ENCODE measurements at places on chromosomes 2 and 18.

DNA sequence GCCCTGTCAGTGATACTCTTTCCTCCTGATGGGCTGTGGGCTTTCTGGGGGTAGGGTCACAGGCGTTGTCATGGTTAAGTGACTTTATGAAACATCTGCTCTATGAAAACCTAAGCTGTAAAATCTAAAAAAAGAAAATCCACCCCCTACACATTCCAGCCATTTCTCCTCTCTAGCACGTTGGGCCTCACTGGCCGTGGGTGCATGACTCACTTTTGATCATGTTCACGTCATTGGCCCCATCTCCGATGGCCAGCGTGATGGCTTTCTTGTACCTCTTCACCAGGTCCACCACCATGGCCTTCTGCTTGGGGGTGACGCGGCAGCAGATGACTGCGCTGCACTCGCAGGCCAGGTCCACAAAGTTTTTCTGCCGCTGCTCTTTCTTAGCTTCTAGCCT is 39.3 kb upstream of the NARS1 start:
- DNase-seq: no peak

- no peak for DNase-seq
Observed at GRCh38 chr2:232999354-232999753, 13.7 kb downstream of the NGEF start.

- DNase-seq: no peak
Observed at GRCh38 chr18:51578406-51578980, 381.0 kb upstream of the MEX3C start.

DNA sequence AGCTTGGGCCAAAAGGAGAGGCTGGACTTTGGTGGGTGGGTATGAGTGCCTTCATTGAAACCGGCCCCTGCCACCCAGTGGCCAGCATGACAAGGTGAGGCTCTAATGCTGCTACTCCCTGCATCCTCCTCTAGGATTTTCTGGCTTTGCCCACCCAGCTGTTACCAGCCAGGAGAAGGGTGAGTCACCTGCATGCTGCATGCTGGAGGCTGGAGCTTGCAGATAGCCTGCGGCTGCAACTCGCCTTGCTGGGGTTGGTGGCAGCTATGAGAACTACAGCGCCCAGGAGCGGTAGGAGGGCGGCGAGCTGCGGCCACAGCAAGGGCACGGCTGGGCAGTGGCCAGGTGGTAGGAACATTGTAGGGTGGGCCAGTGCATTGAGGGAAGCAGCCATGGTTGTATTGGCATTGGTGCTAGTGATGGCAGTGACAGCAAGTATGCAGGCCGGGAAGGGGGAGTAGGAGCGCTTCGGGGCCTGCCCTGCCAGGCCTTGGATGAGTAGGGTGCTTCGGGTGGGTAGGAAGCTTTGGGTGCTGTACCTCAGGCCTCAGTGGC is 75.4 kb upstream of the SLC35G4 start:
- DNase-seq: no peak

DNA sequence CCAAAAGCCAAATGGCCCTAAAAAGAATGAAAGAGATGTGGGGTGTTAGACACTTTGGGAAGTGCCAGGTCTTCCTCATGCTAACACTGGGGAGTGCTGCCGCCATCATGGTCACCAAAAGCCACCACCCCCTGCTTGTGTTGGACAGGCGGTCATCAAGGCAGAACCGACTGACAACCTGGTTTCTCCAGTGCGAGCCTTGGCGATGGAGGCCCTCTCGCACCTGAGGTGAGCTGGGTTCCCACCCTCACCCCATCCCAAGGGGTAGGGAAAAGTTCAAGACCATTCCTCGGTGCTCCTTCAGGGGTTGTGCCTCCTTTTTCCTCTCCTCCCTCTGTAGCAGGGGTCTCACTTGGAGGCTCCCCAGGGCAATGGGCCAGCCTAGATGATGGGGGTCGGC is 33.6 kb downstream of the MROH2A start:
- DNase-seq: no peak

DNA sequence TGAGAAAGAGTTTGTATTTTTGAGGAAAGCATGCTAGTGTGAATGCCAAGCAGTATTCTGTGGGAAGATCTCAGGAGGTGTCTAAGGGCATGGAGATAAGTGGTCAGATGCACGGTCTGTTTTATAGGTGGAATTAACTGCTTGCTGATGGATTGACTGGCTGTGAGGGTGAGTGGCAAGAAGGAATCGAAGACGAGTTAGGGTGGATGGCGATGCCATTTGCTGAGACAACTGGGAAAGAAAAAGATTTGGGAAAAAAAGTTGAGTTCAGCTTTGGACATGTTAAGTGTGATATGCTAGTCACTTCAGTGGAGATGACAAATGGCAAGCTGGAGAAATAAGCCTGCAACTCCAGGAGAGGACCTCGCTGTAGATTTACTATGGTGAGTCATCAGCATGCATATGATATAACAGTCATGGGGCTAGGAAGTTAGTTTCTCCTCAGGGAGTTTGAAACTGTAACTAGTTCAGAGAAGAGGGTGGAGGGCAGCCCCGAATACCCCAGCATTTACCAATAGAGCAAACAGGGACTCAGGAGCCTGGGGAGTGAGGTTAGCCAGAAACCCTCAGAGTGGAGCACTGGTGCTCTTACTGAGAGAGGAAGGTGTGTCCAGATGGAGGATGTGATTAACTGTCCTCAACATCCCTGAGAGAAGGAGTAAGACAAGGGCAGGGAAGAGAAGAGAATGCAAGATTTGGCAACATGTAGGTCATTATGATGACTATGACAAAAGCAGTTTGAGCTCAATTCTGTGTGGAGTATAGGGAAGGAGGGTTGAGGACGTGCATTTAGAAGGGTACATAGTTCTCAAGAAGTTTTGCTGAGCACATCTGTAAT is 2.0 kb upstream of the HK2 start:
- DNase-seq: peak; percentile 43

DNA sequence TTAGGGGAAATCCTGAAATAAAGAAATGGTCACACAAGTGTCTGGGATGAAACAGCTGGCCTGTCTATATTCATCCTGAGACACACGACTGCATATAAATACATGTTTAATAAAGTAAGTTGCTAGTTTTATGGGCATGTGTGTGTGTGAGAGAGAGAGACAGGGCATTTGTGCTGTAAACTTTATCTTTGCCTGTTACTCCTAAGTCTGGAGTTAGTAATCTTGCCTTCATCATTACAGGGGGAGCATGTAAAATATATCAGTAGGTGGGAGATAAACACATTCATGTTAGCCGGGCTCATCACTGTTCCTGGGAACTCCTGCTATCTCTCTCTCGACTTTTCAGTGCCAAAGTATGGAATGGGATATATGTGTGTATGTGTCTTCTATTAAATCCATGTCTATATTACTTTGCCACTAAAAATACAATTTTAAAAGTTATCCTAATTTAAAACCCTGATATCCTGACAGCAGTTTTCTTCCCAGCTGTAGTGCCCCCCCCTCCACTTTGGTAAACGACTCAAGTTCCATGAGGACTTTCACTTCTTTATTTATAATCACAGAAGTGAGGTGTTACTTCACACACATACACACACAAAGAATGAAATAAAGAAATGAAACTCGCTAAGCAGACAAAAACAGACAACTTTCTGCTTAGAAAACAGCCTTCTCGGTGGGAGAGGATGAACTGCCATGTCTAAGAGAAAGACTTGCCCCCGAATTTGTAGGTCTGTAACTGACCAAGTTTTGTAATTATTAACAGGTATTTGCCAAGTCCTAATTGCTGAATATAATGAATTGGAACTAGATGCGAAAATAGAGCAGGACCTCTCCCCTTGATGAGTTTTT is 947 bp downstream of the ZEB2 start:
- peak; percentile 62 for DNase-seq

- DNase-seq: no peak
Observed at GRCh38 chr2:143262389-143262788, 133.2 kb downstream of the ARHGAP15 start.

- DNase-seq: no peak
Observed at GRCh38 chr2:119184512-119184911, 26.0 kb upstream of the C1QL2 start.

- no peak for DNase-seq
Observed at GRCh38 chr2:226073496-226074160, 674.1 kb downstream of the NYAP2 start.

- peak; percentile 68 for DNase-seq
Observed at GRCh38 chr18:830315-830901, 18.4 kb upstream of the YES1 start.

DNA sequence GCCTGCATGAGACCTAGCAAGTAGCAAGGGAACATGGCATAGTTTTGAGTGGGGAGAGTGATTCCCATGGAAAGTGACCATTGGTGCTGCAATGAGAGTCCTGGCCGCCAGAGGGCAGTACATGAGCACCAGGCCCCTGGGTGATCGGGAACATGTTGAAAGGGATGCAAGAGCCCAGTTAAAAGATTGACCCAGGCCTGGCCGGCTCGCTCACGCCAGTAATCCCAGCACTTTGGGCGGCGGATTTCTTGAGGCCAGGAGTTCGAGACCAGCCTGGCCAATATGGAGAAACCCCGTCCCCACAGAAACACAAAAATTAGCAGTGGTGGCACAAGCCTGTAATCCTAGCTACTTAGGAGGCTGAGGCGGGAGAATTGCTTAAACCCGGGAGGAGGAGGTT is 22.2 kb downstream of the FAP start:
- DNase-seq: peak; percentile 68

- DNase-seq: peak; percentile 25
Observed at GRCh38 chr2:73386894-73387636, 1.4 kb downstream of the ALMS1 start.

Data from hematopoietic multipotent progenitor cell treated with erythropoietin and hydrocortisone succinate and interleukin-3 and kit ligand, for 6 days (in vitro differentiated cells).